ENCODE measurements at places on chromosomes 6 and 20. TPM values are rescaled to one million over a fixed set of nuclear protein-coding genes. Genes with fewer than 3 reads are reported as not detected.
A peak's percentile ranks its signal among the peaks of the same experiment; 100 is the strongest.

- no peaks in the 10 kb centered on the region for H3K27me3 ChIP-seq
- DNase-seq = no peak
- no peaks in the 10 kb centered on the region for H3K36me3 ChIP-seq
- no peak overlapping the region for H3K4me3 ChIP-seq
- H3K4me1 ChIP-seq = no peaks in the 10 kb centered on the region
- H3K27ac ChIP-seq = no peak overlapping the region
These were observed 139.9 kb downstream of the TBXT start for GRCh38 chr6:166027761-166028160.

The TXLNB gene
- 58.3 TPM for total RNA-seq

The HEY2 gene
- total RNA-seq = 6.4 TPM

The CPXM1 gene
- total RNA-seq = not detected

DNA sequence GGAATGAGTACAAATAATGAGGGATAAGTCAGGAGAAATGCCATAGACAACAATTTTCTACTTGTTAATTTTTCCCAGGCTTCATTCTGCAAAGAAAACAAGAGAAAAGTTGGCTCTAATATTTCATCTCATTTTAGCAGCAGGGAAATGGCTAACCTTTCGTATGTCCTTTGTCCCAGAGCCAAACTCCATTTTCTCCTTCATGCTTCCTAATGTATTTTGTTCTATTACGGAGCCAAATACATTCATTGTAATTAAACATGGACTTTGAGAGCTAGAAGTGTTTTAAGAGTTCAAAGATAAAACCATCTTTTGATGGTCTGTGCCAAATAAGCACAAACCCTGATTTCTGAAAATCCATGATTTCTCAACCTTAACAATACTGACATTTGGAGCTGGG is 136.9 kb downstream of the PTCHD4 start:
- no peak overlapping the region for H3K27ac ChIP-seq
- no peak for DNase-seq
- H3K4me3 ChIP-seq = no peak overlapping the region
- H3K36me3 ChIP-seq = no peaks in the 10 kb centered on the region

The COL19A1 gene
- 0.12 TPM for total RNA-seq

The EDN3 gene
- total RNA-seq = 0.16 TPM

DNA sequence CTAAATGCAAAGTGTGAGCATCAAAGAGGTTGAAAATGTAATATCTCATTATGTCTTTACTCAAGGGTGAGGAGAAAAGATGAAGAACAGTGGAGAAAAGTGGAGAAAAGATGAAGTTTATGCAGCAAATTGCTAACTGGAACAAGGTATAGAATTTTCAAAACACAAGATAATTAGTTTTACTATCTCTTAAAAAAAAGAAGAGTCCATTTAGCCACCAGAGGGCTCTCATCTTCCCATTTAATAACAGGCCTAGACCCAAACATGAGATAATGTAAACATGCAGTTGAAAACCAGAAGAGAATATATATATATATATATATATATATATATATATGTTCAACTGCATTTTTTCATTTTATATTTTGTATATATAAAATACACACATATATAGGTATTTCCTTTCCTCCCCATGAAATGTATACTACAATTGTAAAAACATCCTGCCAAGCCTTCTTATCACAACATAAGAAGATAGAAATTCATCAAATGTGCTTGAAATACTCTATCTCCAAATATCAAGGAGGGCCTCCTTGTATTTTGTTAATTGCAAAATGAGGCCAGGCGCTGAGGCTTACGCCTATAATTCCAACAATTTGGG is 78.4 kb downstream of the ADTRP start:
- H3K4me3 ChIP-seq = no peak overlapping the region
- no peak for DNase-seq

DNA sequence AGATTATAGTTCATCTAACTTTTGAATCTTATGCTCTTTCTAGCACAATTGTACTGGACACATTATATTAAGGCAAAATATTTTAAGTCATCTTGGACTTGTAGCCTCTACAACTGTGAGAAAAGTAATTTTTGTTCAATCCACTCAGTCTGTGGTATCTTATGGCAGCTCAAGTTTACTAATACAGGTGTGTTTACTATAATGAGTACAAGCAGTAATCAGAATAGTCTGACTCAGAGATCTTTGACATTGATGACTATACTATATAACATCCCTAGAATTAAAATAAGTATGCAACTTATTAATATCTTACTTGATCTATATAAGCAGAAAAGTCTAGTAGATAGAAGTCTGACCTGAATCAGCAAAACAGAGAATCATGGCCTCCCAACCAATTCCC is 40.7 kb upstream of the PRSS16 start:
- H3K36me3 ChIP-seq = no peaks in the 10 kb centered on the region
- no peak overlapping the region for H3K4me3 ChIP-seq
- DNase-seq = no peak

GRCh38 chr6:126056355-126057004 is 70.1 kb downstream of the TRMT11 start:
- no peak overlapping the region for H3K4me3 ChIP-seq
- H3K27me3 ChIP-seq = no peaks in the 10 kb centered on the region
- peaks cover 4% of the 10 kb centered on the region for H3K36me3 ChIP-seq
- peaks cover 4% of the 10 kb centered on the region for H3K4me1 ChIP-seq

The NOX3 gene
- total RNA-seq = not detected

GRCh38 chr6:110348961-110349690 is 9.0 kb downstream of the METTL24 start:
- H3K36me3 ChIP-seq = no peaks in the 10 kb centered on the region
- H3K27ac ChIP-seq = no peak overlapping the region
- no peak overlapping the region for H3K4me3 ChIP-seq
- H3K27me3 ChIP-seq = no peaks in the 10 kb centered on the region
- DNase-seq = no peak

GRCh38 chr6:47405273-47405672 is 72.3 kb upstream of the CD2AP start:
- no peak overlapping the region for H3K27ac ChIP-seq
- no peak overlapping the region for H3K4me3 ChIP-seq
- H3K4me1 ChIP-seq = no peaks in the 10 kb centered on the region
- H3K36me3 ChIP-seq = no peaks in the 10 kb centered on the region
- DNase-seq = no peak

DNA sequence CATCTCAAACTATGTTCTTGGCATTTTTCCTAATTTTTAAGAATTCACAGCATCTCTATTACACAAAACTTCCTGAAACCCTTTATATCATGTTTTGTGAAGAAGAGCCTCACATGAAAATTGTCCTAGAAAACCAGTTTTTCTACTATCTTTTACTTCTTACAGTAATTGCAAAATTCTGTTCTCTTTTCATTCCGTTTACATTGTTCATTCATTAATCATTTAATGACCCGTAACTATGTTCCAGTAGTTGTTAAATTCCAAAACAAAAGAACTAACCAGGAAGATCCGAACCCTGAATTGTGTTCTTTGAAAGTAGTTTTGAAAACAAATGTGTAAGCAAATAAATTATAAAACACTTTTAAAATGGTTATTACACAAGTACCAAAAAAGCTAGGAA is 597.0 kb downstream of the EYS start:
- DNase-seq = no peak
- no peak overlapping the region for H3K27ac ChIP-seq
- no peak overlapping the region for H3K4me3 ChIP-seq
- no peaks in the 10 kb centered on the region for H3K36me3 ChIP-seq

DNA sequence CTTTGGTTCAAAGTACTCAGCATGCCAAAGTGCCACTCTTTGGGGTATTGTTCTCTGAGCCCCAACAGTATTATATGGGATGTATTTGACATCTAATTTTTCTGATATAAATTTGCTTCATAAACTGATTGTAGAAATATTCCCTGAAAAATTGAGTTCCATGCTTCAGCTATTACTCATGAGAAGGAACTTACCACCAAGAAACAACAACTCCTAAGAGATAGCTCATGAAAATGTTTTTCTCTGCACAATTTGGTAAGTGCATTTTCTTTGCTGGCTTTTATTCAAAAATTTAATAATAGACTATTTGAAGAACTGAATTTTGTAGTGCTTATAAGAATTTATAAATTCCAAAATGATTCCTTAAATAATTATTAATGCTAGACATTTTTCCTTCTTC is 12.8 kb upstream of the TPD52L1 start:
- H3K27ac ChIP-seq = no peak overlapping the region
- DNase-seq = no peak
- no peaks in the 10 kb centered on the region for H3K27me3 ChIP-seq
- no peak overlapping the region for H3K4me3 ChIP-seq
- H3K4me1 ChIP-seq = no peaks in the 10 kb centered on the region
- H3K36me3 ChIP-seq = no peaks in the 10 kb centered on the region

GRCh38 chr6:152952045-152952444 is 30.8 kb downstream of the FBXO5 start:
- DNase-seq = no peak
- H3K4me1 ChIP-seq = peaks cover 2% of the 10 kb centered on the region
- H3K27me3 ChIP-seq = no peaks in the 10 kb centered on the region
- no peak overlapping the region for H3K4me3 ChIP-seq
- no peaks in the 10 kb centered on the region for H3K36me3 ChIP-seq
- H3K27ac ChIP-seq = no peak overlapping the region

DNA sequence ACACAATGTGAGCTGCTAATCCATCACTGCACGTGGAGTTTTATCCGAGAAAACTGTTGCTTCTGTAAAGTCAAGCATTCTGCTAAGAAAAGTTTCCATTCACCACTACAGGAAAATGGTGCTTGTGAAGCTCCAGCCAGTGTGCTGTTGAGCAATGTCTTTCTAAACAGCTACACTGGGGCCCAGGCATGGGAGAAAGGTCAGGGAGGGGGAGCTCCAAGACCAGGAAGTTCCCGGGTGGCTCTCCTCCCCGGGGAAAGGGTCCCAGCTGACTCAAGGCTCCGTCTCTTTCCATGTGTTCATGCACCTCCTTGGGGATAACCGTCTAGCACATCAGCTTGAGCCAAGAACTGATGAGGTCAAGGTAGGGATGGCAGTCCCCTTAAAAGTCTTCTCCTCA is 20.5 kb downstream of the RPP40 start:
- DNase-seq = no peak
- H3K36me3 ChIP-seq = no peaks in the 10 kb centered on the region
- H3K4me1 ChIP-seq = no peaks in the 10 kb centered on the region
- H3K27me3 ChIP-seq = no peaks in the 10 kb centered on the region
- H3K4me3 ChIP-seq = no peak overlapping the region

GRCh38 chr6:6452002-6452401 is 131.5 kb upstream of the F13A1 start:
- H3K27ac ChIP-seq = no peak overlapping the region
- no peaks in the 10 kb centered on the region for H3K27me3 ChIP-seq
- DNase-seq = no peak
- no peak overlapping the region for H3K4me3 ChIP-seq
- no peaks in the 10 kb centered on the region for H3K36me3 ChIP-seq
- H3K4me1 ChIP-seq = no peaks in the 10 kb centered on the region

GRCh38 chr6:132443206-132443605 is 41.9 kb upstream of the MOXD1 start:
- H3K27me3 ChIP-seq = no peaks in the 10 kb centered on the region
- H3K4me1 ChIP-seq = no peaks in the 10 kb centered on the region
- H3K27ac ChIP-seq = no peak overlapping the region
- DNase-seq = no peak

The RCAN2 gene
- total RNA-seq = 38.1 TPM

DNA sequence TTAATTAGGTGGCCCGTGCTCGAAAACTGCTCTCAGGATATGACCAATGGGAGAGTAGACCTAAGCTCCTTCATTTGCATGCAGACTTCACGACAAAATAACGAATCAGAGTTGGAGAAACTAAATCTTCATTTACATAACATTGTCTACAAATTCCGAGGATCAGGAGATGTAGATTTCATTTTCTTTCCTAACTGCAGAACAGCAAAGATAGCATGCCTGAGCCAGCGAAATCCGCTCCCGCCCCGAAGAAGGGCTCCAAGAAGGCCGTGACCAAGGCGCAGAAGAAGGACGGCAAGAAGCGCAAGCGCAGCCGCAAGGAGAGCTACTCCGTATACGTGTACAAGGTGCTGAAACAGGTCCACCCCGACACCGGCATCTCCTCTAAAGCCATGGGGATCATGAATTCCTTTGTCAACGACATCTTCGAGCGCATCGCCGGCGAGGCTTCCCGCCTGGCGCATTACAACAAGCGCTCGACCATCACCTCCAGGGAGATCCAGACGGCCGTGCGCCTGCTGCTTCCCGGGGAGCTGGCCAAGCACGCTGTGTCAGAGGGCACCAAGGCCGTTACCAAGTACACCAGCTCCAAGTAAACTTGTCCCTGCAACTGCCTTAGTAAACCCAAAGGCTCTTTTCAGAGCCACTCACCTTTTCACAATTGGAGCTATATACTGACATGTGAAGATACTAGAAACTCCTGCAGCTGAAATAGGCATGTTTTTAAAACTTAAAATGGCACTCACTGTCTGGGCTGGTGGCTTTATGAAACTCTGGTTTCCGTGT is 96.5 kb downstream of the HFE start:
- H3K4me3 ChIP-seq = peak overlapping the region; percentile 46
- H3K27ac ChIP-seq = peak overlapping the region; percentile 27
- peaks cover 47% of the 10 kb centered on the region for H3K27me3 ChIP-seq
- peaks cover 5% of the 10 kb centered on the region for H3K4me1 ChIP-seq
- H3K36me3 ChIP-seq = no peaks in the 10 kb centered on the region

- DNase-seq = no peak
- H3K27me3 ChIP-seq = no peaks in the 10 kb centered on the region
- H3K4me1 ChIP-seq = peaks cover 5% of the 10 kb centered on the region
- H3K27ac ChIP-seq = no peak overlapping the region
- H3K4me3 ChIP-seq = no peak overlapping the region
- H3K36me3 ChIP-seq = no peaks in the 10 kb centered on the region
These were observed 162.4 kb downstream of the DST start for GRCh38 chr6:56480246-56480645.

The NANP gene
- total RNA-seq = 1.5 TPM

- no peak for DNase-seq
- no peaks in the 10 kb centered on the region for H3K36me3 ChIP-seq
- no peaks in the 10 kb centered on the region for H3K27me3 ChIP-seq
- H3K4me3 ChIP-seq = peak overlapping the region; percentile 95
- peak overlapping the region; percentile 95 for H3K27ac ChIP-seq
- H3K4me1 ChIP-seq = peaks cover 37% of the 10 kb centered on the region
These were observed 981 bp downstream of the HM13 start for GRCh38 chr20:31515072-31515774.

The BCAS1 gene
- not detected for total RNA-seq

The RNF182 gene
- not detected for total RNA-seq

- H3K27me3 ChIP-seq = no peaks in the 10 kb centered on the region
- peak overlapping the region; percentile 88 for H3K27ac ChIP-seq
- peak overlapping the region; percentile 53 for H3K4me3 ChIP-seq
- no peak for DNase-seq
- H3K36me3 ChIP-seq = no peaks in the 10 kb centered on the region
These were observed 22.2 kb downstream of the HLA-A start for GRCh38 chr6:29964518-29964886.

GRCh38 chr6:106913676-106914280 is 60.8 kb downstream of the CD24 start:
- H3K36me3 ChIP-seq = no peaks in the 10 kb centered on the region
- no peak overlapping the region for H3K27ac ChIP-seq
- no peak for DNase-seq

Data from gastrocnemius medialis (tissue), 4 donors.